ENCODE measurements at places on chromosomes 1 and 21.
A peak's percentile ranks its signal among the peaks of the same experiment; 100 is the strongest.

GRCh38 chr21:15976807-15977206 lies 247.0 kb downstream of the USP25 start:
- DNase-seq, result no peak

DNA sequence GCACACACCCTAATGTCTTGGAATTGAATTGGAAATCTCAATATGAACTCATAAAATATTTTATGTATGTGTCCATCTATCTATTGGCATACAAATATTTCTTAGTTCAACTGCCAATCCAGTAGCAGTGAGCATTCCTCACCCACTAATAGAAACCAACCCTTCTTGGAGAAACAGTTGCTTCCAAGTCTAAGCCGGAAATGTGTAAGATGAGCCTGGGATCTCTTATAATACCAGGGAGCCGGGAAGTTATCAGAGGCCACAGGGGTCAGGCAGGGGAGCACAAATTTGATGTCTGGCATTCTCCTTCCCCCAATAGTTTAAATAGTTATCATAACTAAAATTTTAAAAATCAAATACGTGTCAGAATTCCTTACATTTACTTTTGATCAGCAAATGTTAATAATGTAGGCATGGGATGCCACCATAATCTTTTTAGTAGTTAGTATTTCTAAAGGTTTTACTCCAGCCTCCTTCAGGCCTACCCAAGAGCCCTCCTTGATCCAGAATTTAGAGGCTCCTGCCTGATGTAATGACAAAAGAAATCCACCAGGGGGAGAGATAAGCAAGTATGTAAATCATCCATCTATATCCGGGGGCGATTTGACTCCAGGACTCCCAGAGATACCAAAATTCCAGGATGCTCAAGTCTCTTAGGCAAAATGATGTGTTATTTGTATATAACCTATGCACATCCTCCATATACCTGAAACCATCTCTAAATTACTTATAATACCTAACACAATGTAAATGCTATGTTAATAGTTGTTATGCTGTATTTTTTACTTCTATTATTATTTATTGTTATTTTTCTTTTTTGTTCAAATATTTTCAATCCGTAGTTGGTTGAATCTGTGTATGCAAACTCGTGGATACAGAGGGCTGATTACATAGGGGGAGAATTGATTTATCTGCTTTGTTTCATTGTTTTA lies 218.7 kb upstream of the COA6 start:
- no peak for DNase-seq

- DNase-seq, result no peak
Observed at GRCh38 chr21:31873275-31873695, 465 bp downstream of the HUNK start.

GRCh38 chr1:196590959-196591358 lies 17.3 kb downstream of the KCNT2 start:
- no peak for DNase-seq

- DNase-seq, result no peak
Observed at GRCh38 chr21:42559326-42559725, 45.7 kb downstream of the SLC37A1 start.

- no peak for DNase-seq
Observed at GRCh38 chr1:196160066-196160795, 448.0 kb downstream of the KCNT2 start.

DNA sequence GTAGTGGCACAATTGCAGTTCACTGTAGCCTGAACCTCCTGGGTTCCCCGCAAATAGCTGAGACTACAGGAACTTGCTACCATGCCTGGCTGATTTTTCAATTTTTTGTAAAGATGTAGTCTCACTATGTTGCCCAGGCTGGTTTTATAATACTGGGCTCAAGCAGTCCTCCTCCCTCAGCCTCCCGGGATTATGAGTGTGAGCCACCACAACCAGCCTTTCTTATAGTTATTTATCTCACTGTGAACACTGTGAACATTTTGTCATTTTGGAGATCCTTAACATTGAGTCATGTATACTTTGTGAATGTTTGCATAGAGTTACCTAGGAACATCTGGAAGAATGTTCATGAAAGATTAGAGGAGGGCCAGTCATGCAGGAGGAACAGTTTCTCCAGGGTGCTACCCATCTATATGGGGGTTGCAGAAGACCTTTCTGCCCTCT lies 127.1 kb upstream of the CACYBP start:
- DNase-seq, result no peak

DNA sequence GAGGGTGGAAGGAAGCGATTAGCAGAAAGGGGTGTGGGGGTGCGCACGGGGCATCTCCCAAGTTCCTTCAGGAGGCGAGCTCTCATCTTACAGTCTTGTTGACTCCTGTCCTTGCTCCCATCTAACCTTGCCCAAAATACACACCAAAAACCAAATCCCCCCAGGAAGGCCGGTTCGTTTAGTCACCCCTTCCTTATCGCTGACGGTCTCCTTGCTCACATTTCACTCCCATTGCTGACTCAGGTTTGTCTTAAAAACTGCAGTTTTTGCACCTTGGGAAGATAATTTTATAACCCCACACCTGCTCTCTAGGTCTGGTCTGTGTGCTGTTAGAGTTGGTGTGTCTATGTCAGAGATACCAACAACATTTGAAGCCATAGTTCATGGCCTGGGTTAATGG lies 68.1 kb upstream of the F3 start:
- no peak for DNase-seq

DNA sequence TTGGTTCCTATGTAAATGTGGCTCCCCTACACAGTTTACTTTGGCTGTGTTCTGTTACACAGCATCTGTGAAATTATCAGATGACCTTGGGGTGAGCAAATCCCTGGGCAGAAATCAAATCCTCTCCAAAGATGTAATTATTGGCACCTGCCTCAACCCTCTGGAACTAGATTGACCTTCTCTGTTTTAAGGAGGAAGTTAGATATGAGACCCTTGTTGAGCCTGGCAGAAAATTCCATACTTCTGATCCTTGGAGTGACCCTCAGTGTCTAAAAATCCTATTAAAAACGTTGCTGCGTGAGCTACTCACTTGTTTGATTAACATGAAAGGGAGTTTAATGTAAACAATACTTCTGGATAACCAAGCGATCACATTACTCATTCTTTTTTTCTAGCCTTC lies 122.0 kb downstream of the CLIC6 start:
- no peak for DNase-seq

GRCh38 chr1:29481031-29481430 lies 244.7 kb downstream of the PTPRU start:
- no peak for DNase-seq

DNA sequence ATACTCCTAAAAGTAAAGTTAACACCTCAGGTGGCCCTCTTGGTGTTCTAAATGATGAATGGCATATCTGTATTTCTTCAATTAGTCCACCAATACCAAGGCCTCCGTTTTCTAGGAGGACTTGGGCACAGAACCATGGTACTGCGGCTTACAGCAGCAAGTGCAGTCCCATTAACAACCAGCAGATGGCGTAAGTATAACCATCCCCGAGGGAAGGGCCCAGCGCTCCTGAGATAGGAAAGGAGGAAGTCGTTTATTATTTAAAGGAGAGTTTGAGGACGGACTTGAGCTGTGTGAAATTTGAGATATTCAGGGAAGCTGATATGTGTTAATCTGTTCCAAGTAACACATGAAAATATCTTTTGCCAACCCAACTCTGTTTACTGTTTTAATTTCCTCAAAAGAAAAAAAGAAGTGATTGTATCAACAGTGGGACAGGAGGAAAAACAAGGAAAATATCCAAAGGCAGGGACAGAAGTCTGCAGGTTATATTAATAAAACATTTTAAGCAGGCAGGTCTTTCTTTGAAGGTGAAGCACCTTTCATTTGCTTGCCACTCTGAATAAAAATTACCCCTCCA lies 37.7 kb upstream of the KCNJ15 start:
- DNase-seq, result peak; percentile 28

DNA sequence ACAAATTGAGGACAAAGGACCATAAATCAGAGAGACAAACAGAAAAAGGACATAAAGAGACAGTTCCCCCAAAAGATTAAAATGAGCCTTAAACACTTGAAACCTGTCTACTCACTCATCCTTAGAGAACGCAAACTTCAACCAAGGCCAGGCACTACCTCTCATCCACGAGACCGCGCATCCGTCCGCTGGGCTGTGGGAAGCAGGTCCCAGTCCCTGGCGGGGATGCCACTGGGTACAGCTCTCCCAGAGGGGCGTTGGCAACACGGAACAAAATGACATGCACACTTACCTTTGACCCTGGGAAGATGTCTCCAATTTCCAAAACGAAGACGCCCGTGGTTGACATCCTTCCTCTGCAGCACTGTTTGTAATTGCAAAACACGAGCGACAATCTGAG lies 16.5 kb upstream of the ADARB1 start:
- DNase-seq, result no peak

DNA sequence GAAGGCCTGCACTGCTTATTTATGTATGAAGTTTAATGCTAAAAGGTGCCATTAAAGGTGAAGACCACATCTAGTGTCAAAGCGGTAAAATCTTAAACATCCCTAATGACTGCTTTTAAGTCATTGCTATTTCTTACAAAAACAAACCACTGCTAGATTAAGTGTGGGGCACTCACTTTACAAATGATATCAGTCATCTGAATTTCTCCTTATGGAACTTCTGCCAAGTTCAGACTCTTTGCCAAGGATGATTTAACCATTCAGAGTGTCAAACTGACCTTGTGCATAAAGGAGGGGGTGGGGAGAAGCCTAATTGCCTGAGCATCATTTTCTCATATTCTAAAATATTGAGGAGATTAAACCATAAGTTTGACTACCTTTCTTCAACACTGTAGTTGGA lies 271.5 kb downstream of the TGFB2 start:
- no peak for DNase-seq

DNA sequence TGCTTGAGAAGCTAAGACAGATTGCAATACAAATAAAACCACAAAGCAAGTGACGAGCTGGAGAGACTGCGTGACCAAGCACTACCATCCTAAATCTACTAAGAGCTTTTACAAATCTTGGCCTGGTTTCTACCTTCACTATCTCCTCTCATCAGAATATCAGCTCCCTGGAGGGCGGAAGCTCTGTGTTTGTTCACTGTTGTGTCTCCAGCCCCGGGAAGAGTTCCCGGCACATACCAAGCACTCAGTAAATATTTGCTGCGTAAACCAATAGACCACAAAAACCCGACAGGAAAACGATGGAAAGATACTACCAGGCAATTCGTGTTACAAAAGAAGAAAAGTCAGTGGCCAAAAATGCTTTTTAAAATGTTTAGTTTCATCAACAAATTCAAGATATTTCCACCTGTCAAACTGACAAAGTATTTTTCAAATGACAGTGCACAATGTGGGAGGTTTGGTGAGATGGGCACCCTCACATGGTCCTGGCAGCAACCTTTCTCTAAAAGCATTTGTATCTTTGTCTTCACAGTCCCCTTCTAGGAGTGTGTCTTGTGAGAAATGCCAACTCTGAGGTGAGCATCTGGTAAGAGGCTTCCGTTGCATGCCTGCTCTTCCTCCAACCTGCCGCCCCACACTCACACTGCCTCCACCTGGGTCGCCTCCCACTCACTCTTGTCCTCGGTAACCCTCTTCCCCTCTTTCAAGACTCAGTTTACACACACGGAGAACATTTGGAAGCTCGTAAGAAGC lies 34.7 kb downstream of the SLC1A7 start:
- DNase-seq, result no peak

DNA sequence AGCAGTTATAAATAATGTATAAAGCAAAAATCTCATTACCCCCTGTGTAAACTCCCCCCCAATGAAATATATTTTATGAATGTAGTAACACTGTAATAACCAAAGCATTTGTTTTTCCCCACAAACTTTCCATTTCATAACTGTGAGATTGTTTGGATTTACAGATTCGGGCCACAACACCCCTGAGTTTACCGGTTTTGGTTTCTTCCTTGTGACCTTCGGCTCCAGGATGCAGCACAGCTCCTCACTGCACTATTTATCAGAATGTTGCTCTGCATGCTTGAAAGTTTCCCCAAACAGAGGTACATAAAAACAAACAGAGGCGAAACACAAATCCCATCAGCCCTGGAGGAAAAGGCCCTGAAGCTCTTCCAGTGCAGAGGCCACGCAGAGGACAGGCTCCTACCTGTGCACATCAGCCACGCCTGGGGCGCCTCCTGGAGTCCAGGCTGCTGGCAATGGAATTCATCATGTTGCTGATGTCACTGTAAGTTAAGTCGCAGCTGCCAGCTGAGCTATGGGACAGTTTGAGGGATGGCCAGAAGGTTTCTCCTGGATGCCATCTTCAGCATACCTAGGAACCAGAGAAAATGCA lies 122.0 kb downstream of the LMO4 start:
- DNase-seq, result no peak

DNA sequence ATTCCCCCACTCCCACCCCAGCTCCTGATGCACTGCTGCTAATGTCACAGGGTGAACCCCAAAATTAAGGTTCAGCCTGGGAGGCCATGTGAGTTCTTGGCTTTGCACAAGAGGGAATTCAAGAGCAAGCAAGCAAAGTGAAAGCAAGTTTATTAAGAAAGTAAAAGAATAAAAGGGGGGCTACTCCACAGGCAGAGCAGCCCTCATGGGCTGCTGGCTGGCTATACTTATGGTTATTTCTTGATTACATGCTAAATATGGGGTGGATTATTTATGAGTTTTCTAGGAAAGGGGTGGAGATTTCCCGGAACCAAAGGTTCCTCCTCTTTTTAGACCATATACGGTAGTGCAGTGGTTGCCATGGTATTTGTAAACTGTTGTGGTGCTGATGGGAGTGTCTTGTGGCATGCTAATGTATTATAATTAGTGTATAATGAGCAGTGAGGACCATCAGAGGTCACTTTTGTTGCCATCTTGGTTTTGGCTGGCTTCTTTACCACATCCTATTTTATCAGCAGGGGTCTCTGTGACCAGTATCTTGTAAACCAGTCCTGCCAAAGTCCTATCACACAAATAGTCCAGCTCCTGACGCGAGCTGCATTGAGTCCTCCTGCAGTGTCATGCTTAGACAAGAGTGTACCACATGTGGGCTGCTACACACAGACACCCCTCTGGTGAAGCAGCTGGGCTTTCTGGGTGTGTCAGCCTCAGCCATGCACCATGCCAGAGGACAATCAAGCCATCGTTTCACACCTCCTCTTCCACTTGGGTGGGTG lies 46.4 kb upstream of the CSF1 start:
- DNase-seq, result no peak

GRCh38 chr1:111976332-111976731 lies 13.1 kb downstream of the KCND3 start:
- no peak for DNase-seq

DNA sequence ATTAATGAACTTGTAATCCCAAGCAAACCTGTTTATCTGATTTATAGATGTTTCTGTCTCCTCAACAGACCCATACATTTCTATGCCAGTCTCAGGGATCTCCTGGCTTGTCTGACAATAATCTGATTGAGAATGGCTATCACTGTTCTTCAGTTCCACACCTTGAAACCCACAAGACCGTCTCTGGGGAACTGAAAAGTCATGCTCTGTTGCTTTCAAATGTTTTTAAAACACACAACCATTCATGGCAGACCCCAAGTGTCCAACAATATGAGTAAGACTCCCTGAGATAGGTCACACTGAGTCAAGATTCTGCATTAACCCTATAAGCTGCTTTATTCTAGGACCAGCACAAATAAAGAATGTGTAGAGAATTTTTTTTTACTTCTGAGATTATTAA lies 611.2 kb upstream of the PLXNA2 start:
- no peak for DNase-seq

- no peak for DNase-seq
Observed at GRCh38 chr1:25616987-25617624, 515 bp downstream of the MAN1C1 start.

GRCh38 chr1:204335085-204335484 lies 24.6 kb downstream of the PLEKHA6 start:
- no peak for DNase-seq

GRCh38 chr1:41442697-41443251 lies 41.7 kb downstream of the EDN2 start:
- no peak for DNase-seq
